ENCODE measurements at places on chromosomes 11 and 22. TPM values are rescaled to one million over a fixed set of nuclear protein-coding genes. Genes with fewer than 3 reads are reported as not detected.

IGSF9B gene
- 84.2 TPM for total RNA-seq

FOLR1 gene
- not detected for total RNA-seq

PLEKHB1 gene
- 10.6 TPM for total RNA-seq

PDE3B gene
- total RNA-seq = 24.7 TPM

SMC1B gene
- 0.67 TPM for total RNA-seq

MN1 gene
- total RNA-seq = 0.05 TPM

GGTLC3 gene
- not detected for total RNA-seq

SMTNL1 gene
- not detected for total RNA-seq

RIMBP3C gene
- total RNA-seq = 0.18 TPM

CNGA4 gene
- total RNA-seq = 0.21 TPM

SLC22A8 gene
- total RNA-seq = not detected

CWC15 gene
- total RNA-seq = 74.7 TPM

ZP1 gene
- total RNA-seq = not detected

GRIK4 gene
- total RNA-seq = not detected

MMP27 gene
- total RNA-seq = not detected

MYO7A gene
- 0.48 TPM for total RNA-seq

All from activated CD4-positive, alpha-beta T cell treated with anti-CD3 and anti-CD28 coated beads for 36 hours (primary cell).